Thymus (tissue), 14 donors: ENCODE measurements at places on chromosomes 3 and 15. TPM values are rescaled to one million over a fixed set of nuclear protein-coding genes. Genes with fewer than 3 reads are reported as not detected.

SIDT1 gene
- 4.2 TPM for total RNA-seq

- H3K36me3 ChIP-seq, result no peaks in the 10 kb centered on the region
- H3K4me1 ChIP-seq, result no peaks in the 10 kb centered on the region
- DNase-seq, result no peak
- no peak overlapping the region for H3K27ac ChIP-seq
- H3K27me3 ChIP-seq, result no peaks in the 10 kb centered on the region
- no peak overlapping the region for H3K4me3 ChIP-seq
Measured at GRCh38 chr3:121330634-121331033, 215.2 kb downstream of the POLQ start.

SNTN gene
- not detected for total RNA-seq

CCR9 gene
- 214 TPM for total RNA-seq

DNA sequence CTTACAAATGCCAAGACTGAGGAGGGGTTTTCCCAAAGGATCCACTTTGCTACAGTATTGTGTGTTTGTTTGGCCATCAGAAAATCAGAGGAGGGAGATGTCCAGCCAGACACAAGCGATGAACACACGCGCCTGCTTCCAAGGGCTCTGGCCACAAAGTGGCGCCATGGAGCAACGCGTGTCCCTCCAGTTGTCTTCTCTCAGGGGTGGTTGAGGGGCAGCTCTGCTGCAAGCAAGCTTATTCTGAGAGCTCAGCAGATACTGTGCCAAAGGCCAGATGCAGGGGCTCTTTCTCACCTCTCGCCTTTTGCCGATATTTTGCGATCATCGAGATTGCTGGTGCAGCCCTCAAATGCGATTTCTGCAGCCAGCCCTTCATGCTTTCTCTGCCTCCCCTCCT lies 88.9 kb upstream of the OSBPL11 start:
- no peaks in the 10 kb centered on the region for H3K36me3 ChIP-seq
- no peak overlapping the region for H3K4me3 ChIP-seq
- H3K4me1 ChIP-seq, result no peaks in the 10 kb centered on the region
- H3K27me3 ChIP-seq, result no peaks in the 10 kb centered on the region

RTP1 gene
- total RNA-seq, result 0.05 TPM

TNIK gene
- 9.0 TPM for total RNA-seq

- DNase-seq, result peak; percentile 12
- H3K4me3 ChIP-seq, result no peak overlapping the region
- no peaks in the 10 kb centered on the region for H3K36me3 ChIP-seq
- no peak overlapping the region for H3K27ac ChIP-seq
- peaks cover 49% of the 10 kb centered on the region for H3K4me1 ChIP-seq
Measured at GRCh38 chr15:76341366-76342057, 4.9 kb downstream of the ISL2 start.

DNA sequence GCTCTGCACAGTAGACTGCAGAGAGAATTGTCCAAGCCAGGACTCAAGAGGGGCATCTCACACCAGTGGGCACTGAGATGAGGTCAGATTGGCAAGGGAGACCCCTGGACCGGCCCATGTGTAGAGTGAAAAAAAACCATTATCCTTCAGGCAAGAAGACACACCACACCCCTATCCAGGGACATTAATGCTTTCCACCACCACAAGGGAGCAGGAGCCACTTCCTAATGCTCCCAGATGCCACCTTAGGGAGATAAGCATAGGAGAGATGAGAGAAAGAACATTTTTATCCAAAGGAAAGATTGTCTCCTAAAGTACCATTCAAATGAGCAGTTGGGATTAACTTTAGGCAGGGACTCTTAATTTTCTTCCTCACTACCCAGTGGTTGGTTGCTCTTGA lies 109.6 kb upstream of the PTX3 start:
- H3K4me3 ChIP-seq, result no peak overlapping the region
- no peak for DNase-seq
- no peaks in the 10 kb centered on the region for H3K36me3 ChIP-seq
- no peaks in the 10 kb centered on the region for H3K4me1 ChIP-seq
- H3K27ac ChIP-seq, result no peak overlapping the region
- H3K27me3 ChIP-seq, result no peaks in the 10 kb centered on the region

OXTR gene
- 0.80 TPM for total RNA-seq

RAD54L2 gene
- 8.8 TPM for total RNA-seq

- no peak overlapping the region for H3K4me3 ChIP-seq
- no peak for DNase-seq
- H3K27ac ChIP-seq, result no peak overlapping the region
- no peaks in the 10 kb centered on the region for H3K36me3 ChIP-seq
- no peaks in the 10 kb centered on the region for H3K27me3 ChIP-seq
- no peaks in the 10 kb centered on the region for H3K4me1 ChIP-seq
Measured at GRCh38 chr15:70632491-70633102, 130.8 kb downstream of the UACA start.

- no peak for DNase-seq
- H3K27ac ChIP-seq, result no peak overlapping the region
- H3K36me3 ChIP-seq, result no peaks in the 10 kb centered on the region
- H3K4me1 ChIP-seq, result no peaks in the 10 kb centered on the region
- H3K4me3 ChIP-seq, result no peak overlapping the region
Measured at GRCh38 chr15:26028086-26028740, 165.1 kb upstream of the ATP10A start.

DNA sequence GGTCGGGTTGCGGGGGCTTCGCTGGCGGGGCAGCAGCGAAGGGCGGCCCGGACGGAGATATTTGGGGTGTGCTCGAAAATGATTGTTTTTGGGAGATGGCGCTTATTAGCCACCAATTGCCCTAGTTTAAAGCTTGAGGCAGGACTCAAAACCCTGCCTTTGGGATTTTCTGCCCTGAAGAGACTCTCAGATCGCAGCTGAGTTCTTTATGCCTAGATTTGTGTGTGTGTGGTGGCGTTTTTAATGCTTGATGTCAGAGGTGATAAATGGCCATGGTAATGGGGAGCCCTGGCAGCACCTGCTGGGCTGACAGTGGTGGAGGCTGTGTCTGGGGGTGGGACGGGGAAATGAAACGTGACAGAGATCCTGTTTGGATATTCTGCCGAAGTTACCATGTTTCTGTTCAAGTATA lies 604 bp downstream of the KCTD6 start:
- no peak overlapping the region for H3K27ac ChIP-seq
- DNase-seq, result peak; percentile 45
- peak overlapping the region; percentile 94 for H3K4me3 ChIP-seq
- H3K27me3 ChIP-seq, result peaks cover 2% of the 10 kb centered on the region
- H3K4me1 ChIP-seq, result peaks cover 12% of the 10 kb centered on the region
- H3K36me3 ChIP-seq, result no peaks in the 10 kb centered on the region

- H3K27me3 ChIP-seq, result no peaks in the 10 kb centered on the region
- DNase-seq, result no peak
- H3K4me3 ChIP-seq, result no peak overlapping the region
- H3K4me1 ChIP-seq, result no peaks in the 10 kb centered on the region
- no peaks in the 10 kb centered on the region for H3K36me3 ChIP-seq
Measured at GRCh38 chr3:37737134-37737533, 124.5 kb upstream of the CTDSPL start.

TMEM212 gene
- total RNA-seq, result not detected

UBA7 gene
- 56.8 TPM for total RNA-seq

GRCh38 chr3:169218314-169218983 lies 445.1 kb downstream of the MECOM start:
- no peak for DNase-seq
- no peak overlapping the region for H3K27ac ChIP-seq
- no peaks in the 10 kb centered on the region for H3K27me3 ChIP-seq
- H3K4me3 ChIP-seq, result no peak overlapping the region

GOLGA6B gene
- not detected for total RNA-seq

STRIT1 gene
- total RNA-seq, result not detected

ANP32A gene
- 142 TPM for total RNA-seq

DNA sequence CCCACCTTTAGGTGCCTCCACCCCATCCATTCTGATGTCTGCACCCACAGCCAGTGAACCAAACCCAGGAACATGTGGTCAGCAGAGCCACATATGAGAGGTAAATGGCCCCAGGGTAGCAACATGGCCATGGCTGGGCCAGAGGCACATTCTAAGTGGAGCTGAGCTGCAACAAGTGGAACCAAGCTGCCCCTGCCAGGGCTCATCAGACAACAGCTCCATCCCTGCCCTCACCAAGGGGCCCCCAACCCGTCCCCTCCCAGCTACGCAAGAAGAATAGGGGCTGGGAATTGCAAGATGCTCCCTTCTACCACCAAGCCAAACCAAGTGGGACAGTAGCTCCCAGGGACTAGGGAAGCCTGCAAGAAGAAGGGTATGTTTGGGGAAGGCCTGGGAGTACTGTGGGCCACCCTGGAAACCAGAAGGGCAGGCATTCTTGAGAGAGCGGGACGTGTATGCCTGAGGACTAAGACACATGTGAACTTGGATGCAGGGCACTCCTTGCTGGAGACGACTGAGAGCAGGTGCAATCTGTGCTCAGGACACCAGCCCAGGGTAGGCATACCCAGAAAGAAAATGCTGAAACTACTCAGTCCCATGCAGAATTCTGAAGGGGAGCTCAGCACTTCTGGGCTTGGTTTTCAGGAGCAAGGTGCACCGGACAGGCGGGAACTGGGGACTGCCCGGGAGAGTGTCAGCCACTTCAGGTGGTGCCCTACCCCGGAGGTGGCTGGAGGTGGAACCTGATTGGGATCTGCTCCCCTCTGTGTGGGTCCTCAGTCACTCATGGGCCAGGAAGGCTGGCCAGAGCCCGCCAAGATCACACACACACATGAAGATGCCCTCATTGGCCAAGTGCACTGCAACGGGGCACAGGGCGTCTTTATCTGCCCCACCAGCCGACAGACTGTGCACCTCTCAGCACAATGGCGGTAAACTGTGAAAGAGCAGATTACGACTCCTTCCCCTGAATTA lies 9.5 kb downstream of the MYL3 start:
- no peak overlapping the region for H3K27ac ChIP-seq
- H3K4me1 ChIP-seq, result no peaks in the 10 kb centered on the region
- DNase-seq, result no peak
- H3K27me3 ChIP-seq, result peaks cover 27% of the 10 kb centered on the region

DNA sequence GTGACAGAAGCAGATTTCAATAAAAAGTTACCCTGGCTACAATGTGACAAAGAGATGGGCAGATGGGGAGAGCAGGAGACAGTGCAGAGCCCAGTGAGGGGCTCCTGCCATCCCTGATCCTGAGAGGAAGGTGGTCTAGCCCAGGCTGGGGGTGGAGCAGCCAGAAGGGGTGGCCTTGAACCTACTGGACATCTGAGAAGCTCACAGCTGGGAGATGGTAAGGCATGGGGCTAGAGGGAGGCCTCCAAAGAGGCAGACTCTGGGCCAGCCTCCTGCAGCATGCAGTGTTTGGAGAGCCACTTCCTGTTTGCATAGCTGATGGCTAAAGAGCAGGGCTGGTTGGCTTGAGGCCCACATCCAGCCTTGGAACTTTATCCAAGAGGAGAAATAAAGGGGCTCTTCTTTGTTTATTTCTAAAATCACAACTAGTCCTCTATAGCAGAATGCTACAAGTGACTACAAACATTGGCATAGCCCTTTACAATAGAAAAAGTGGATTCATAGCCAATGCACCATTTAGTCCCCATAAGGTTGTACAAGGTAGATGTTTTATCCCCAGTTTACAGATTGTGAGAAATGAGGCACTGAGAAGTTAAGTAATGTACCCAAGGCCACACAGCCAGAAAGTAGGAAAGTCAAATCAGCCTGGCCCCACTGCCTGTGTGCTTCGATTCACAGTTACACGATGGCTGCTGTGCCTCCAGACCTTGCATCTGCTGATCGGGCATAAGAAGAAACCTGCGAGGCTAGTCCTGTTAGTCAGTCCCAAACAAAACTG lies 4.6 kb downstream of the EFCC1 start:
- no peak overlapping the region for H3K4me3 ChIP-seq
- H3K27ac ChIP-seq, result no peak overlapping the region
- H3K27me3 ChIP-seq, result peaks cover 7% of the 10 kb centered on the region
- no peak for DNase-seq

DNA sequence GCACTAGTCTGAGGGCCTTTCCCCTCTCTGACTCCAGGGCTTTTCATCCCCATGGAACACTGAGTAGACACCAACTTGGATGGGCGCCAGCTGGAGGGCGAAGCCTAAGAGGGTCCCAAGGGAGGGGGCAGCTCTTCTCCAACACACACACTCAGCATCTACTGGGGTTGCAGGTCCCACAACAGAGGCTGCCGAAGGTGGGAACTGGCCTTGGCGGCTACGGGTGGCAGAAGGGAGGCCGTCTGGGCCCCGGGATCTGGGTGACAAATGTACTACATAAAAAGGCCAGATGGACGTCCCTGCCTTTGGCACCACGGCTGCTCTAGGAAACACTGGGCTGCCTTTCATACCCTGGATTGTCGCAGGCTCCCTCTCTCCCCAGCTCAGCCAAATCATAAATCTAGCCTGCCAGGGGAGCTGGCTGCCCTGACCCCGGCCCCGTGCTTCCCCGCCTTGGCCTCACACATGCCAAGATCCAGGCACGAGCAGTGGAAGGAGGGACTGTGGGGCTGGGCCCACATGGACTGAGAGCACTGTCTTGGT lies 31.5 kb downstream of the SEMA5B start:
- H3K27ac ChIP-seq, result no peak overlapping the region
- peaks cover 32% of the 10 kb centered on the region for H3K27me3 ChIP-seq
- H3K4me1 ChIP-seq, result no peaks in the 10 kb centered on the region
- DNase-seq, result no peak
- H3K36me3 ChIP-seq, result no peaks in the 10 kb centered on the region

GRCh38 chr3:143428294-143428693 lies 308.7 kb downstream of the CHST2 start:
- no peak overlapping the region for H3K4me3 ChIP-seq
- H3K36me3 ChIP-seq, result no peaks in the 10 kb centered on the region
- peaks cover 38% of the 10 kb centered on the region for H3K4me1 ChIP-seq

GRCh38 chr3:140794507-140794906 lies 116.6 kb downstream of the TRIM42 start:
- no peak overlapping the region for H3K4me3 ChIP-seq
- no peaks in the 10 kb centered on the region for H3K4me1 ChIP-seq
- no peak overlapping the region for H3K27ac ChIP-seq
- no peaks in the 10 kb centered on the region for H3K36me3 ChIP-seq
- no peaks in the 10 kb centered on the region for H3K27me3 ChIP-seq

GRCh38 chr15:96042734-96043224 lies 287.7 kb upstream of the NR2F2 start:
- no peaks in the 10 kb centered on the region for H3K4me1 ChIP-seq
- H3K4me3 ChIP-seq, result no peak overlapping the region
- H3K27ac ChIP-seq, result no peak overlapping the region
- peaks cover 29% of the 10 kb centered on the region for H3K27me3 ChIP-seq

NMNAT3 gene
- 4.7 TPM for total RNA-seq
